ENCODE measurements at places on chromosomes 11 and 22. TPM values are rescaled to one million over a fixed set of nuclear protein-coding genes. Genes with fewer than 3 reads are reported as not detected.

RASGRP2 gene
- total RNA-seq: 1.1 TPM

PGR gene
- not detected for total RNA-seq

CCDC116 gene
- total RNA-seq: 0.06 TPM

MYRF gene
- total RNA-seq: 23.1 TPM

MAJIN gene
- not detected for total RNA-seq

OR51B5 gene
- not detected for total RNA-seq

DUSP8 gene
- 2.5 TPM for total RNA-seq

CDC45 gene
- total RNA-seq: 25.9 TPM

EHF gene
- 0.69 TPM for total RNA-seq

All from A549 treated with CORT108297 at 1 μM for 4 hours (cell line).